WERI-Rb-1 (cell line): ENCODE measurements at places on chromosomes 1 and 21.

DNA sequence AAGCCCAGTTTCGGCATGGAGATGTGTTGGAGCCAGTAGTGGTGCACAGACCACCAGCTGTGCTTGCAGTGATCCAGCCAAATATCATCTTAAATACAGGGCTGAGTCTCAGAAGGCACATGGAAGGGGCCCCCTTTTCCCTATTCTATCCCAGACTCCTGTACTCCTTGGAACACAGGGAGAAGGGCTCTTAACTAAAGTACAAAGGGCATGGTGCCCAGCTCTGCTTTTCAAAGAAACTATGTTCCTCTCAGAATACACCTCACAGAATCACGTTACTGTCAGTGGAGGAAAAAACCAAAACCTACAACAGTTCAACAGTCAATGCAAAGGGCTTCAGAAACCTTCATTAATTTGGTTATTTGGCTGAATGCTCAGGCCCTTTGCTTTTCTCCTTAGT, 180.6 kb upstream of the C1orf105 start:
- DNase-seq = no peak

- DNase-seq = no peak
These were observed 64.2 kb upstream of the CYYR1 start for GRCh38 chr21:26637201-26637745.

DNA sequence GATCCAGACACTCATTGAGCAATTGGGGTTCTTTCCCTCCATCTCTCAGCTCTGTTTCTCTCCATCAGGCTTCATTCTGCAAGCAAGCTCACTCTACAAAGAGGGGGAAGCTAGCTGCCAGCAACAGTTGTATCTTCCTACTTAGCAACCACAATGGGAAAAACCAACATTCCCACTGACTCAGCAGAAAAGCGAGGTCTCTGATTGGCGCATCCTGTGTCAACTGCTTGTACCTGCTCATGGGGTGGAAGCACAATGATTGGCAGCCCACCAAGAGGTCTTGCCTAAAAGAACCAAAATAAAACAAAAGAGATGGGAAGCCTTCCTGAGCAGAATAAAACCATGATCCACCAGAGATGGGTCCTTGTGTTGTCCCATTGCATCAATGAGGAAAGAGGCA, 4.0 kb upstream of the CDA start:
- no peak for DNase-seq

DNA sequence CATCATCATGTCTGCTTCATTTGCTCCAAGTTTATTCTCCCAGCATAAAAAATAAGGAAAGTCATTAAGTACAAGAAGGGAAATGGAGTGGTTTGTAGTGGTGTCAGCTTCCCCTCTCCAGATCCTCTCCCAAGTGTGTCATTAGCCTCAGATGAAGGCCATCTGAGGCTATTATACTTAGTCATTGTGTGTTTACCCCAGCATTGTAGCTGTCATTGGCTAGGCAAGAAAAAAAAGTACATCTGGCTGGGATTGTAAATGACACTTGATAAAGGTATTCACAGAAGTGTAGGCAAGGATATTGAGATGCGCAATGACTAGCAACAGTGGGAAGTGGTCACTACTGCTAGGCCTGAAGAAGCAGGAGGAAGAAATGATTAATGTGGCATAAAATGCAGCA, 316.9 kb upstream of the SGIP1 start:
- DNase-seq = no peak

GRCh38 chr1:2991753-2992495, 29.3 kb upstream of the ACTRT2 start:
- DNase-seq = no peak

- DNase-seq = no peak
These were observed 166.1 kb downstream of the HIVEP3 start for GRCh38 chr1:41752514-41753170.
